Stimulated activated CD4-positive, alpha-beta T cell treated with anti-CD3 and anti-CD28 coated beads, TNF-alpha, amount 100 ng/mL, for 1 hour (primary cell): ENCODE measurements at places on chromosomes 5 and 9.

GRCh38 chr5:169299191-169299662 lies 1.7 kb downstream of the SLIT3 start:
- DNase-seq = no peak

DNA sequence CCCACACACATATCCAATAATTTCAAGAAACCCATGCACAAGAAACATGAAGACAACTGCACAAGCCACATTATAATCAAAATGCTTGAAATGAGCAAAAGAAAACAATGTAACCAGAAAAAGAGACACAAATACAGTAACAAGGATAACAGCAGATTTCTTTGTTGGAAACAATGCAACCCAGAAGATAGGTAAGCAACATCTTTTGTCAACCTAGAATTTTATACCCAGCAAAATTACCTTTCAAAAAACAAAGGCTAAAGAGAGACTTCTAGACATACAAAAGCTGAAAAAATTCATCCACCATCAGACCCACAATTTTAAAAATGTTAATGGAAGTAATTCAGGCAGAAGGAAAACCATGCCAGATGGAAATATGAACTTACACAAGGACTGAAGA lies 5.0 kb upstream of the COL23A1 start:
- no peak for DNase-seq

GRCh38 chr9:95090871-95091577 lies 226.5 kb downstream of the FANCC start:
- no peak for DNase-seq

GRCh38 chr5:103345461-103345860 lies 86.9 kb downstream of the MACIR start:
- no peak for DNase-seq

GRCh38 chr5:58156973-58157701 lies 302.7 kb downstream of the PLK2 start:
- no peak for DNase-seq

DNA sequence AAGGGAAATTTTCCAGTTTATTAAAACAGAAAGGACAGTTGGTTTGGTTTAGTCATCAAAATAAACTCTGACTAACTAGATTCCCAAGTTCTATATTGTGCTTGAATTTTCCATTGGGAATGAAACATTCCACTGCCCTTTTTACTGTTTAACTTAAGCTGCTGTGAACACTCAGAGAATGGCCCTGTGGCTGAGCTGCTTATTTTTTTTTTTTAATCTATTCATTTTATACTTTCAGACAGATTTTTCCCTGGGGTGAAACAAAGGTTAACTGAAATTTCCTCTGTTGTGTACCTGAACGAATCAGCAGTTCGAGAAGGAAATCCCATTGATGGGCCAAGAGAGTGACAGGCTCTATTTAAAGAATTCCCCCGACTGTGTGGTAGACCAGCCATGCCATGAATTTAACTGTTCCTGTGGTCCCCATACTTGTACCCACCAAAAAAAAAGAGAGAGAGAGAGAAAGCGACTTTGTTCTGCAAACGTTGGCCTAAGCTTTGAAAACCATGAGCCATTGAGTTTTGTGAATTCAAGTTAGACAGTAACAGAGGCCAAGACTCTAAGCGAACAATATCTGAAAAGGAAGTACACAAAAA lies 138.7 kb upstream of the GRHPR start:
- DNase-seq = no peak

DNA sequence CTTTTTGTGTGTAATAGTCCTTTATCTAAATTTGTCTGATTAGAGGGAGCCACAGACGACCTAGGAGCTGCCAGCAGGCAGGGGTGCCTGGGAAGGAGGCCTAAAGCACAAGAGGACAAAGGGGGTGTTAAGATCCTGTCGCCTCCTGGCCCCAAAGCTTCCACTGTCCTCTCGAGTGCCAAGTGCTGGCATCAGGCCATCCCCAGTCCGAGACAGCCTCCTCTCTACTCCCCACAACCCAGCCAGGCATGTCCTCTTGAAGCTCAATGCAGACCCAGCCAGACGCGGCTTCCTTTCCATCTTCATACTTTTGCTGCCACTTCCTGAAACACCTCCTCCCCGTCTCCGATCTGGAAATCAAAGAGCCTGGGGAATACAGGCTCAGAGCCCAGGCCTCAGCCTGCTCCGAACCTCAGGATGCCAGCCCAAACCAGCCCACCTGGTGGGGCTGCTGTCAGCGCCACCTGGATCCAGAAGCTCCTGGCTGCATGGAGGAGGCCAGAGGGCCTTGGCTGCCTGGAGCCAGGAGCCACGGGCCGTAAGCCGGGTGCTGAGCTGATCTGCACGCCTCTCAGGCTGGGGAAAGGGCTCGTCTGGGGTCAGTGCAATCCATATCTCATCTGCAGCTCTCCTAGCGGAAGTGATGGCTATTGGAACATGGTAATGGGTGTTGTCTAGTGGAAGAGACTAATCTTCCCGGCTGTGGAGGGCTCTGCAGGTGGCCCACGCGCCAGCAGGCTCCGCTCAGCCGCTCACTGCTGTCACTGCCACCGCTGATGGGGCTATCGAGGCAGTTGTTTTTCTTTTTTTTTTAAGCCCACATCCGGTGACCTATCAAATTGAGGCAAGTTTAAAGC lies 60.2 kb upstream of the FUBP3 start:
- no peak for DNase-seq

DNA sequence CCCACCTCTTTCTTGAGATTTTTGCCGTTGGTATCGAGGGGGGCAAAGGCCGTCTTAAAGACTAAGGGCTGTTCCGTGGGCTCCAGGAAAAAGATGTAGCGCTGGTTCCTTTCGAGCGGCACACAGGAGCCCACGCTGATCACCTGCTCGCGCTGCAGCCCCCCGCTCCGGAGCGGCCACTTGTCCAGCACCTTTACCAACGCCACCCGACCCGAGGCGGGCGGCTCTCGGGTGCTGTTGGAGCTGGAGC lies 781 bp downstream of the NRG2 start:
- DNase-seq = no peak

DNA sequence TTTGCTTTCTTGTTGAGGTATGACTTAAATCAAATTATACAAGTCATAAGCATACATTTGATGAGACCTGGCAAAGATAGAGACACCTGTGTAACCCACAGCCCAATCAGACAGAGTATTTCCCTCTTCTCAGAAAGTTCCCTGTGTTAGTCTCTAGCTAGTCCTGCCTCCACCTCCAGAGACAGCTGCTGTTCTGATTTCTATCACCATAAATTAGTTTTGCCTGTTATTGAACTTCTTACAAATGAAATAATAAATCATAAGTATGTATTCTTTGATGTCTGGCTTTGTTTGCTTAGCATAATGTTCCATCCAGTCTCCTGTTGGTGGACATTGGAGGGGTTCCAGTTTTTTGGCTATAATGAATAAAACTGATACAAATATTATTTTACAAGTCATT lies 194.5 kb downstream of the ICE1 start:
- no peak for DNase-seq

DNA sequence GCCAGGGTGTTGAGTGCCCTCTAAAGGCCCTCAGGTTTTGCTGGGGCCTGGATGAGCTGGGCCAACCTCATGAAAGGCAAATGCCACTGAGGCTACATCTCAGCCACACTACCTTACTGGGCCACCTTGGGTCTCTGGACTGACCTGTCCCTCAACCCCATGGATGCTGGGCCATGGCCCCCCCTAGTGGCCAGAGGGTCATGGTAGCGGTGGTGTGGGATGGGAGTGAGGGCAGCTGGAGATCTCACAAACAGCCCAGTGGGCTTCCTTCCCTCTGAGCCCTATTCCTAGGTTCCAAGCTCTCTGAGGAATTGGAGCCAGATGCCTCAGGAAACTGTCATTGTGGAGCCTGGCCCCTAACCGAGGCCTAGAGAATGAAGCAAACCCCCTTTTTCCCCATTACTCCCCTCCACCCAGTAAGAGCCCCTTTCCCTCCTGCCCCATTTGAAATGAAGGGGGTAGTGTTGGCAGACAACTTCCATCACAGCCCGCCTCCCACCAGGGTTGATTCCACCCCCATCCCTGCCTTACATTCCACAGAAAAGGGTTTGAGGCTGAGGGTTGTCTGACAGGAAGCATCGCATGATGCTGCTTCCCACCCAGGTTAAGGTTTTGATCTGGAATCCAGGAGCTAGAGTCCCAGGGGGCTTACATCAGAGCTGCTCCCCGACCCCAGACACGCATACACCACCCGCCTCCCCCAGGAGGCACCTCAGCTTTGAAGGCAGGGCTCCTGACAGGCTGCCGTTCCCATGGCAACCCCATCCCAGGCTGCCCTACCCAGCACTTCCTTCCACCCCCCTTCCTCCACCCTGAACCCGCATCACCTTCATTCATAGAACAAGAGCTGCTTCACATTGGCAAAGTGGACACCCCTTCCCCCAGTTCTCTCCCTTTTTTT lies 63.9 kb downstream of the PCDH1 start:
- no peak for DNase-seq

- no peak for DNase-seq
These were observed 325.3 kb upstream of the GRAMD2B start for GRCh38 chr5:126097876-126098275.

DNA sequence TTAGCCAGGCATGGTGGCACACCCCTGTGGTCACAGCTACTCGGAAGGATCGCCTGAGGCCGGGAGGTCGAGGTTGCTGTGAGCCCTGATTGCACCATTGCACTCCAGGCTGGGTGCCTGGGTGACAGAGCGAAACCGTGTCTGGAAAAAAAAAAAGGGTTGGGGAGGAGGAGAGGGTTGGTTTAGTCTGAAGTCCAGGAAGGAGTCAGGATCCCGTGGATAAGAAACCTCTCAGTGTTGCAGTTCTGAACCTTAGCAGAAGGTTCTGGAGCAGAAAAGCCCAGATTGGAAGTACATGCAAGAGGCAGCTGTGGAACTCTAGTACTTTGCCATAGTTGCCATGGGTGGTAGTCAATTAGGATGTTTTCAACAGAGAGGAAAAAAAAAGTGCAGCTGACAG lies 125.2 kb upstream of the CPEB4 start:
- no peak for DNase-seq

- no peak for DNase-seq
These were observed 258.3 kb downstream of the GADD45G start for GRCh38 chr9:89863141-89863540.

GRCh38 chr9:126165755-126166154 lies 160.9 kb upstream of the MVB12B start:
- DNase-seq = no peak

DNA sequence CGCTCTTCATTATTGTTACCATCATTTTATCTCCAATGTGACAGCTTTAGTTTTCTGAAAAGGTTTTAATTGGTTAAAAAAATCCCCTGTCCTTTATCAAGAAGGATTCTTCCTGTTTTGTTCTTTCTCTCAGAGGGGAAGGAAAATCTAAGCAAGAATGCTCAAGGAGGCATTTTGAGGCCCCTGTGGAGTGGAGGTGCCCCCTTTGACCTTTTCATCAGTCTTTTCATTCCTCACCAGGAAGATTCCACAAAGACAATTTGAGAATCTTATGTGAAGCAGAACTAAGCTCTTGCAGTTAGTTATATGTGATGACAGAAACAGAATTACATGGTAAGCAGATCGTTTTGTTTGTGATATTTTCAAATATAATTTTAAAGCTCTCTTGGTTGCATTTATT lies 489.6 kb downstream of the MAN2A1 start:
- no peak for DNase-seq

- DNase-seq = no peak
These were observed 803.4 kb upstream of the CDH10 start for GRCh38 chr5:25448190-25448621.

- no peak for DNase-seq
These were observed 505 bp upstream of the ACER2 start for GRCh38 chr9:19408316-19408692.

DNA sequence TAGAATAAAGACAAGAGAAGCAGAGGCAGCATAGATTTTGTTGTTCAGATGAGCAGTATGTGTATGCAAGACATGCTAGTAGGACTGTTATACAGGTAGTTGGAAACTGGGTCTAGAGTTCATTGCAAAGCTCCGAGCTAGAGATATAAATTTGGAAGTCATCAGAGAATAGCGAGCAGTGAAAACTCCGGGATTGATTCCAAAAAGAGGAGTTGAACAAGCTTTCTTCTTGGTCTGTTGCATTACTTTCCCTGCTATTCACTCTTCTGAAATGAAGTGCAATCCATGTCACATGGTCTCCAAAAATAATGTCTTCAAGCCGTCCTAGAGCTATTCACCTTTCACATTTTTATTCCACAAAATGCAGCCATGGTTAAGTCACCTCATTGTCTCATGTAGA lies 67.9 kb upstream of the ZNF462 start:
- no peak for DNase-seq

- no peak for DNase-seq
These were observed 62.1 kb downstream of the DCP2 start for GRCh38 chr5:113038714-113039113.

DNA sequence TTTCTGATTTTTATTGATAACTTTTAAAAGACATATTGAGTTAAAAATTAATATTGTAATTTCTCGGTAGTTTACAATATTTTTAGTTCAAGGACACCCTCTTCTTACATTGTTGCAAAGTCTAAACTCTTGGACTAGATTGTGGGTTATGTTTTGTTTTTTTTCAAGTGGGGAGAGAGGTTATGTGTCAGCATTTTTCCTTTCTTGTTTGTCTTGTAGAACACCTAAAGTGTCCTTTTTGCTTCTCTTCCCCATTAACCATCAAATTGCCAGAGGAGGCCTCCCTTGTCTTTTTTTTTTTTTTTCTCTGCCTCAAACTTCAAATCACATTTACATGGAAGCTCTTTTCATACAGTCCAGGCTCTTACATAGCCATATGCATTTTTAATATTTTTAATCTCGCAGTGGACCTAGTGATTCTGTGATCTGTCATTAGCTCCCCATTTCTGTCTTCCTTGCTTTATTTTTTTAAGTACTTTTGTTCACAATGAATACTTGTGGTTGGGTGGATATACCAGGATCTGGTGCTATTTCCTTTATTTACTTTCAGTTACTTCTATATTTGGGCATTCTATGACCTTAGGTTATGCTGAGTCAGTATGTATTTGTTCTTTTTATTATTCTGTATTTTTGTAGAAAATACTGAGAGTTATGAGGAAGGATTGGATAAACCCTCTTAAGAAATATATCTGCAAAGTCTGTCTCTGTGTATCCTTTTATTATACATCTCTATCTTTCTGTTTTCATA lies 2280.6 kb upstream of the ACO1 start:
- no peak for DNase-seq

GRCh38 chr5:111627862-111628261 lies 115.5 kb upstream of the STARD4 start:
- no peak for DNase-seq

- DNase-seq = no peak
These were observed 77.8 kb downstream of the C9orf153 start for GRCh38 chr9:86181379-86182315.

DNA sequence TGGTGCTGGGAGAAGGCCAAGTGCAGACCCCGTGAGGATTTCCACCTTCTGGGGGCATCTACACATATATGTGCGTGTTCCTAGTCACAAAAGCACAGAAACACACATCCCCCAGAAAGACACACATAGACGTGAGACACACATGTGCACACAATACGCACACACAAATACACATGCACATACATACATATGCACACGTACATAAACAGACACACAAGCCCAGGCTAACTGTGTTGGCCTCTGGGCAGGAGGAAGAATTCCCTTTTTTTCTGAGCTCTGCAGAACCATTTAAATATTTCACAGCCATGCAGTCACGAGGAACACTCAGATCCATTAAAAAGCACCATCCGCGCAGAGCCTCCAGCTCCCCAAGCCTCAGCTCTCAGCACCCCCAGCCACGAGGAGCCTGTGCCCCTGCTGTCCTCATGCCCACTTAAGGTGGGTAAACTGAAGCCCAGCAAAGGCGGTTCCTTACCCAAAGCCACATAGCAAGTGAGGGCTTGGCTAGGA lies 5.3 kb downstream of the NINJ1 start:
- no peak for DNase-seq
